ENCODE measurements at places on chromosomes 5 and 9.

DNA sequence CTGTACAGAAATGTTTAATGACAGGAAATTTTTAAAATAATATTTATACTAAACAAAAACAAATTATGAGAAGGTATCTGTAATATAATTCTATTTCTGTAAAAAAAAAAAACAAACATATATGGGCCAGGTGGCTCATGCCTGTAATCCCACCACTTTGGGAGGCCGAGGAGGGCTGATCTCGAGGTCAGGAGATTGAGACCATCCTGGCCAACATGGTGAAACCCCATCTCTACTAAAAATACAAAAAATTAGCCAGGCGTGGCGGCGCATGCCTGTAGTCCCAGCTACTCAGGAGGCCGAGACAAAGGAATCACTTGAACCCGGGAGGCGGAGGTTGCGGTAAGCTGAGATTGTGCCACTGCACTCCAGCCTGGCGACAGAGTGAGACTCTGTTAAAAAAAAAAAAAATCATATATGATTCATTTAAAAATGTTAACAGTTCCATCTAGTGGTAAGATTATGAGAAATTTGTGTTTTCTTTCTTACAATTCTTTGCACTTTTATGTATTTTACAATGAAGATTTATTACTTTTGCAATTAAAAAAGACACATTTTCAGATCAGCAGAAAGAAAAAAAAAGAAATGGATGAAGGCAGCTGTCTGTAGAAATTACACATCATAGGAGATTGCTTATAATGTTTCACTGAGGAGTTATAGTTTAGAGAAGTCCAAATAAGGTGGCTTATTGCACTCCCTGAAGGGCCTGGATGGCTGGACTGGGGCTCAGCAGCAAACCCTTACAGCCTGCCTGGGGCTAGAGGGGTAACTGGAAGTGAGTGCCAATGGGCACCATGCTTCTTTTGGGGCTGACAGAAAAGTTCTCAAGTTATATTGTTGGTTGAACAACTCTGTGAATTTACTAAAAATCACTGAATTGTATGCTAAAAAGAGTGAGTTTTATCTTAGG, 20.3 kb downstream of the C9orf153 start:
- no peak for DNase-seq

DNA sequence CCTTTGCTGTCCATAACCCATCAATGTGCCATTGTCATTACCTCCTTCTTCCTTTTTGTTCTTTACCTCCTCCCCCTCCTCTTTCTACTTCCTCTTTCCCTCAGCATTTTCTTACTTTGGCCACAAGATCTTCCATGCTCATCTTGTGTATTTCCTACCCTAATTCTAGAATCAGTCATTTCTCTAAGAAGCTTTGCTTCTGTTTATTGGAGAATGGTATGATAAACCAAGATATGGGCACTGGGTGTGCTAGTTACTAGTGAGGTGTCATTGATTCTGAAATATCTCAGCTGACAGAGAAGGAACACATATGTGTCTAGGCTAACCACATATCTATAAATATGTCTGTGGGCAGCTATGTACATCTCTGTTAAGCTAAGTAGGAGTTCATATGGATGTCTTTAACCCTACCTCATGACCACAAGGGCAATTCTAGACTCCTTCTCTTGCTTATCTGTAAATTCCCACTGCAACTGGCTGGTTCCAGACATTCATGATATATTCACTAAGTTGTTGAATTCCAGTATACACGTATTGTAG, 2051.3 kb upstream of the CDH9 start:
- DNase-seq = no peak

DNA sequence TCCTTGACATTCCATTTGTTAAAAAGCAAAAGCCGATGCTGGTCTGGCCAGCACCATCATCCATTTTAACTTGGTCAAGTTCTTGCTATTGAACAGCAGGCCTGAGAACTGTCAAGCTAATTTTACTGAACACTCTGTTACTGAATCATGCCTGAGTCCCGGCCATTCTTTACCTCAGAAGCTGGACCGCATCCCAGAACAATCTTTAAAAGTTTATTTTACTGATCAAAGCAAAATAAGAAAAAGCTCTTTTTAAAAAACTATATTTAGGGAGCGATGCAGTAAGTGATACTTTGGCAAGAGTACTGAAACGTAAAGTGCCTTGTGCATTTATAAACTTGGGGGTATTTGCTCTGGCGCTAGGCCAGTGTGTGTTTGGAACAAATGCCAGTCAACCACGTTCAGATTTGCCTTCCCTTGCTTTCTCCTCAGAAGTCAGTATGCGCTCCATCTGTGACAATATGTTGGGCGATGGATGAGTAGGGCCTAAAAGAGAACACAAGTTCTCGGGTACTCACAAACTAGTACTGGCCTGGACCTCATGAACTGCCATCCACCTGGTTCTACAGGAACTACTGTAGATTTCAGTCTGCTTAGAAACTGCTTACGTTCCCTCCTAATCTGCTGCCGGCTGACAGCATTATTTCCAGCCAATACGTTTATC, 161.9 kb downstream of the MAPKAP1 start:
- no peak for DNase-seq

DNA sequence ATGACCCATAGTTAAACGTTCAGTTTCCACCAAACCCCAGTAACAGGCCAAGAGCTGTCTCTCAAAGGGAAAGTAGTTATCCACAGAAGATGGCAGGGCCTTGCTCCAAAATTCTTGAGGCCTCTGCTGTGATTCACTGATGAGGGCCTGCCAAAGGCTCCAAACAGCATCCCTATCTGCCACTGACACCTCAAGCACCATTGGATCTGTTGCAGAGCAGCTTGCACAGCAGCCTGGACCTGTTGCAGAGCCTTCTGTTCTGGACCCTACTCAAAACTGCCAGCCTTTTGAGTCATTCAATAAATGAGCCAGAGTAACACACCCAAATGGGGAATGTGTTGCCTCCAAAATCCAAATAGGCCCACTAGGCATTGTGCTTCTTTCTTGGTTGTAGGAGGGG, 741.5 kb upstream of the RGMB start:
- DNase-seq = no peak

- peak; percentile 35 for DNase-seq
These were observed 116.6 kb upstream of the SLC44A1 start for GRCh38 chr9:105127863-105128220.

- DNase-seq = no peak
These were observed 100.7 kb downstream of the CWC27 start for GRCh38 chr5:64869419-64869818.

- DNase-seq = no peak
These were observed 393.3 kb downstream of the PLK2 start for GRCh38 chr5:58066557-58066956.

Measured in activated CD4-positive, alpha-beta T cell treated with anti-CD3 and anti-CD28 coated beads for 1 hour (primary cell).